Neural crest cell (in vitro differentiated cells): ENCODE measurements at places on chromosomes 16 and 17. TPM values are rescaled to one million over a fixed set of nuclear protein-coding genes. Genes with fewer than 3 reads are reported as not detected.
A peak's percentile ranks its signal among the peaks of the same experiment; 100 is the strongest.

- H3K36me3 ChIP-seq, result no peaks in the 10 kb centered on the region
- no peaks in the 10 kb centered on the region for H3K27me3 ChIP-seq
- no peak overlapping the region for H3K4me3 ChIP-seq
- peaks cover 16% of the 10 kb centered on the region for H3K4me1 ChIP-seq
- DNase-seq, result no peak
Measured at GRCh38 chr16:19840524-19841110, 44.0 kb downstream of the GPRC5B start.

GRCh38 chr17:11001651-11002050, 163.8 kb upstream of the PIRT start:
- H3K27ac ChIP-seq, result no peak overlapping the region
- H3K4me1 ChIP-seq, result no peaks in the 10 kb centered on the region
- no peaks in the 10 kb centered on the region for H3K36me3 ChIP-seq
- H3K27me3 ChIP-seq, result peaks cover 34% of the 10 kb centered on the region

- H3K4me3 ChIP-seq, result no peak overlapping the region
- H3K27me3 ChIP-seq, result no peaks in the 10 kb centered on the region
- H3K27ac ChIP-seq, result peak overlapping the region; percentile 11
- H3K4me1 ChIP-seq, result peaks cover 7% of the 10 kb centered on the region
- no peak for DNase-seq
Measured at GRCh38 chr17:75566834-75567233, 20.8 kb upstream of the MYO15B start.

The MYH10 gene
- total RNA-seq, result 270 and 273 TPM in 2 replicates

The KRT40 gene
- not detected in 2 replicates for total RNA-seq

The TOM1L1 gene
- 27.7 and 27.8 TPM in 2 replicates for total RNA-seq

- no peak overlapping the region for H3K4me3 ChIP-seq
- H3K27ac ChIP-seq, result peak overlapping the region; percentile 20
- no peaks in the 10 kb centered on the region for H3K27me3 ChIP-seq
Measured at GRCh38 chr16:84566545-84567257, 51.2 kb downstream of the COTL1 start.

GRCh38 chr17:73952480-73953205, 250.8 kb upstream of the RPL38 start:
- DNase-seq, result peak; percentile 73
- peak overlapping the region; percentile 75 for H3K4me3 ChIP-seq
- H3K4me1 ChIP-seq, result peaks cover 6% of the 10 kb centered on the region
- peaks cover 7% of the 10 kb centered on the region for H3K27me3 ChIP-seq
- no peak overlapping the region for H3K27ac ChIP-seq
- H3K36me3 ChIP-seq, result no peaks in the 10 kb centered on the region

- peaks cover 7% of the 10 kb centered on the region for H3K4me1 ChIP-seq
- H3K27ac ChIP-seq, result peak overlapping the region; percentile 35
- H3K4me3 ChIP-seq, result no peak overlapping the region
- no peak for DNase-seq
- no peaks in the 10 kb centered on the region for H3K27me3 ChIP-seq
Measured at GRCh38 chr16:49539758-49540157, 166.2 kb downstream of the C16orf78 start.

GRCh38 chr16:67781565-67781921, 24.8 kb downstream of the RANBP10 start:
- H3K27ac ChIP-seq, result no peak overlapping the region
- H3K4me3 ChIP-seq, result no peak overlapping the region
- no peaks in the 10 kb centered on the region for H3K4me1 ChIP-seq
- H3K27me3 ChIP-seq, result no peaks in the 10 kb centered on the region
- no peak for DNase-seq

- H3K4me3 ChIP-seq, result peak overlapping the region; percentile 46
- no peak for DNase-seq
- H3K36me3 ChIP-seq, result peaks cover 2% of the 10 kb centered on the region
- H3K27ac ChIP-seq, result no peak overlapping the region
Measured at GRCh38 chr17:75589919-75590303, 2.3 kb downstream of the MYO15B start.

- no peak overlapping the region for H3K27ac ChIP-seq
- no peak for DNase-seq
- peaks cover 18% of the 10 kb centered on the region for H3K4me1 ChIP-seq
- H3K36me3 ChIP-seq, result peaks cover 2% of the 10 kb centered on the region
- H3K4me3 ChIP-seq, result no peak overlapping the region
Measured at GRCh38 chr17:31323551-31323950, 2.1 kb upstream of the EVI2A start.

The SMPD3 gene
- 3.2 and 3.8 TPM in 2 replicates for total RNA-seq

The CRISPLD2 gene
- 0.61 and 0.71 TPM in 2 replicates for total RNA-seq

GRCh38 chr17:4940555-4941318, 669 bp downstream of the RNF167 start:
- H3K36me3 ChIP-seq, result peaks cover 21% of the 10 kb centered on the region
- peaks cover 54% of the 10 kb centered on the region for H3K4me1 ChIP-seq

The ACSM2A gene
- not detected in 2 replicates for total RNA-seq

The MC1R gene
- 7.7 and 8.3 TPM in 2 replicates for total RNA-seq

DNA sequence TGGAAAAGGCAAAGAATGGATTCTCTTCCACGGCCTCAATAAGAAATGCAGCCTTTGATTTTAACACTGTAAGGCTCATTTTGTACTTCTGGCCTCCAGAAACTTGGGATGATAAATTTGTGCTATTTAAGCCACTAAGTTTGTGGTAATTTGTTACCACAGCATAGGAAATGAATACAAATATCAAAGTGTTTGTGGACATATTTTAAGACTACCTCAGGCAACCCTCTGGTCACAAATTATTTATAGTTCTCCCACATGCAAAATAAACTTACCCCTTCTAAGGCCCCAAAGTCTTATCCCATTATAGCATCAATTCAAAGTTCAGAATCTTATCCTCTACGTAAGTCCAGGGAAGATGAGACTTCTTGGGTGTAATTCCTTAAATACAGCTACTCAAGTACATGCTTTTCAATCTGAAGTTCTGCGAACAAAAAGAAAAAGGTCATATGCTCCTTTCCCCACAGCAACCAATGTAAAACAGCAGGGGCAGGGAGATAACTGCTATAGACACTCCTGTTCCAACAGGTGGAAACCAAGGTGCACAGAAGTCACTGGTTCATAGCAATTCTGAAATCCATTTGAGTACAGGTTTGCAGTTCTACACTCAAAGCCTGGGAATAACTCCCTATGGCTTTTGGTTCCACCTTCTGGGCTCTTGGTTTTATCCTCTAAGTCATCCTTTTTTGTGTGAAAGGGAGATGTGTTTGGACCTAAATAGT, 5.4 kb upstream of the EFCAB13 start:
- H3K4me3 ChIP-seq, result no peak overlapping the region
- H3K4me1 ChIP-seq, result peaks cover 10% of the 10 kb centered on the region
- H3K36me3 ChIP-seq, result peaks cover 4% of the 10 kb centered on the region
- H3K27ac ChIP-seq, result no peak overlapping the region
- peaks cover 10% of the 10 kb centered on the region for H3K27me3 ChIP-seq
- no peak for DNase-seq

GRCh38 chr17:16987830-16988601, 16.1 kb upstream of the TNFRSF13B start:
- DNase-seq, result no peak
- H3K27ac ChIP-seq, result no peak overlapping the region
- no peak overlapping the region for H3K4me3 ChIP-seq
- no peaks in the 10 kb centered on the region for H3K36me3 ChIP-seq

DNA sequence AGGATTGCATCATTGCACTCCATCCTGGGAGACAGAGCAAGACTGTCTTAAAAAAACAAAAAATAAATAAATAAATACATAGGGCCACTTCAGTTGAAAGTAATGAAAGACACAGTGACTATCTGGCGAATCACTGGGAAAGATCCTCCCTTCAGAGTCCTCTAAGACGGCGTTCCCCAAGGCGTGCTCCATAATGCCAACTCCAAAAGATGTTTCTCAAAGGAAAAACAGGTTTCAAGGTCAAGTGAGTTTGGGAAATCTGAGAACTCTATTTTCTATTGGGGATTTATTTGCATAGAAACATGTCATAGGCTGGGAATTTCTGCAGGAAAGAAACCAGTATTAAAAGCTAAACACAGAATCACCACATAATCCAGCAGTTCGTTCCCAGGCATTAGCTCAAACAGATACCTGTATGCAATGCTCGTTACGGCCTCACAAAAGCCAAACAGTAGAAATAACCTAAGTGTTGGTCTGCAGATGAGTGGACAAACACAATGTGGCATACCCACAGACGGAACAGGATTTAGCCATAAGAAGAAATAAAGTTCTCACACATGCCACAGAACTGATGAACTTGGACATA, 7.9 kb downstream of the KLHDC4 start:
- peaks cover 5% of the 10 kb centered on the region for H3K4me1 ChIP-seq
- H3K36me3 ChIP-seq, result peaks cover 2% of the 10 kb centered on the region
- DNase-seq, result no peak
- H3K27ac ChIP-seq, result no peak overlapping the region

DNA sequence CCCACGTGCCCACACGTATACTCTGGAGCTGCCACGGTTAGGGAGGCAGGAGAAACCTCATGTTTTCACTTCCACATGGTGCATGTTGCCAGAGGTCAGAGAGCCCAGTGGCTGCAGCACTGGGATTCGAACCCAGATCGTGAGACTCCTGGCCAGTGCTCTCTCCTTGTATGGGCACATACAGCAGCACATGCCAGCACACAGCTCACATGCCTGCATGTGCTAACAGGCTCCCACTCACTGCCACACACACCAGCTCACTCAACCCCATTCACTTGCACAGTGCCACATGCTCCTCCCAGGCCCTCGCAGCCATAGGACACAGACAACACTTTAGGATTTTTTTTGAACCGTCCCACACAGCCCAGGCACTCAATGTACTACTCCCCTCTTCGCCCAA, 49.5 kb upstream of the MRPS23 start:
- no peaks in the 10 kb centered on the region for H3K27me3 ChIP-seq
- no peak for DNase-seq
- peak overlapping the region; percentile 69 for H3K27ac ChIP-seq
- H3K4me3 ChIP-seq, result peak overlapping the region; percentile 39

- H3K36me3 ChIP-seq, result no peaks in the 10 kb centered on the region
- H3K27me3 ChIP-seq, result peaks cover 94% of the 10 kb centered on the region
- DNase-seq, result no peak
- peaks cover 22% of the 10 kb centered on the region for H3K4me1 ChIP-seq
Measured at GRCh38 chr16:3171855-3172593, 16.0 kb upstream of the OR1F1 start.

The AGRP gene
- total RNA-seq, result not detected in 2 replicates

The CCL2 gene
- total RNA-seq, result 3.5 and 3.9 TPM in 2 replicates

- peaks cover 33% of the 10 kb centered on the region for H3K4me1 ChIP-seq
- H3K27me3 ChIP-seq, result no peaks in the 10 kb centered on the region
- H3K36me3 ChIP-seq, result no peaks in the 10 kb centered on the region
- H3K4me3 ChIP-seq, result peak overlapping the region; percentile 83
- no peak overlapping the region for H3K27ac ChIP-seq
Measured at GRCh38 chr16:67892375-67892774, 679 bp upstream of the PSKH1 start.

The ZNF668 gene
- 16.8 and 19.7 TPM in 2 replicates for total RNA-seq

The SDK2 gene
- total RNA-seq, result 31.2 and 31.5 TPM in 2 replicates
